ENCODE measurements at places on chromosomes 12 and 14.
A peak's percentile ranks its signal among the peaks of the same experiment; 100 is the strongest.

DNA sequence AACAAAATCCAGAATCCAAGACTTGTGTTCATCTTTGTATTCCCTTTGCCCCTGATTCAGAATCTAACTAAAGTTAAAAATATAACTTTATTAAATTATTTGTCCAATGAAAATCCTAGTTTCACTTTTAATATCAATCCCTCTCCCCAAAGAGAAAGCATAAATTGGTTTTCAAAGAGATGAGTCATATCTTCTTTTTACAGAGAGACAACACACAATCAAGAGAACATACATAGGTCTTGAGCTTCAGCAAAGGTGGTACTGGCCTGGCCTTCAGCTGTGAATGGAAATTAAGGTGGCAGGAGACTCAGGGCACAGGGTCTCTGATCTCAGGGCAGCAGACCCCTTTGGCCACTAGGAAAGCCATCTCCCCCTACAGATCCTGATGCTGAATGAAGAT is 4.3 kb upstream of the ASCL1 start:
- no peak for DNase-seq

DNA sequence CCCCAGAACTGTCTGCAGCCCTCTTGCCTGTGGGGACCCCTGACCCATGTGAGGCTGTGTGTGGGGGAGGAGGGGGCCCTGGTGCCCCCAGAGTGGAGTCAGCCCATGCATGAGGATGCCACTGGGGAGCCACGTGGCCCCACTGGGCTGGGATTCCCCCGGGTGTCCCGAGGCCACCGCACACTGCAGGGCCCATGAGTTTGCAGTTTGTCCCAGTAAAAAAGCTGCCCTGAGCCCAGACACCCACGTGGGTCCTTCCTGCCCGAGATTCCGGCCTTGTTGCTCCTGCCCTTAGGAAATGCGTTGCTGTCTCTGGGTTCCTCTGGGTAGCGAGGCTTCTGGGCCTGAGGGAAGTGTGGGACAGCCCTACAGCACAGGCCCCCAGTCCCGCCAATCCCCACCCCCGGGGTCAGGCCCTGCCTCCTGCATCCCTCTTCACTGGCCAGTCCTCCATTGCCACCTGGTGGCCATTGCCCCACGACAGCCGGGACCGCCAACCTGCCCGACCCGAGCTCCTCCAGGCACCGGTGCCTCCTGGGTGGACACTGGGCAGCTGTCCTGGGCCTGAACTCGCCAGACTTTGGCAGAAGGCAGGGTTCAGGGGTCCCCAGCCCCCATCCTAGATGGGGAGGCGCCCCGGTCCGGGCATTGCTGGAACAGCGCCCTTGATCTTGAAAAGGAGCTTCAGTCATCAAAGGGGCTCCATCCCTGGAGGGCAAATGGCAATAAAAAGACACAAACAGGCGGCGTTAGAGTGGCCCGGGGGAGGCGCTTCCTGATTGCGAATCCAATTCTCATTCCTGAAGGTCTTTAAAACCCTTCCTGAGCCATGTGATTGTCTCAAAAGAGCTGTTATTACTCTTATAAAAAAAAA is 15.6 kb upstream of the C14orf180 start:
- peak; percentile 2 for DNase-seq

DNA sequence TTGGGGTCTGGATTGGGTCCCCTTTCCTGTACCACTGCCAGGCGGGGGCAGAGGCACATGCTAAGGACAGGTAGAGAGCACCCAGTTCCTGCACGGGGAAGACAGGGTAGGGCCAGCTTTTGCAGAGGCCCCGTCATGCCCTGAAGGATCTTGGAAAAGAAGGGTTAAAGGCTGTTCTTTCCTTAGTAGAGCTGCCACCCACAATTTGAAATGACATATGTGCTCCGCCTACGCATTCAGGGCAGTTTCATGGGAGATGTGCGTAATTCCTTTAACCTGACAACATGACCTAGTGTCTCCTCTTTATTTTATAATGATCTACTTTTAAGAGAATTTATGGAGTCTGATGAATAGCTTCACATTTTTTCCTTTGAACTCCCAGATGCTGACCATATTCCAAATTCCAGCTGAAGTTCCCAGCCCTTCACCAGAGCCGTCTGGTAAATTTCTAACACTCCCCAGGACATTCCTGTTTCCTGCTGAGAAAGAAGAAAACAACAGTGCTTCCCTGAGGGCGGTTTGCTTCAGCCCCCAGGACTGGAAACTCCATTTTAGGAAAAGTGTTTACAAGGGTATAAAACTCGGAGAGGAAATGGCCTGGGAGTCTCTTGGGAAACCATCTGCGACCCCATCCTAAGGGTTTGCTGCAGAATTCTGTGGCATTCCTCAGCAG is 58.9 kb upstream of the PLEKHG3 start:
- no peak for DNase-seq

DNA sequence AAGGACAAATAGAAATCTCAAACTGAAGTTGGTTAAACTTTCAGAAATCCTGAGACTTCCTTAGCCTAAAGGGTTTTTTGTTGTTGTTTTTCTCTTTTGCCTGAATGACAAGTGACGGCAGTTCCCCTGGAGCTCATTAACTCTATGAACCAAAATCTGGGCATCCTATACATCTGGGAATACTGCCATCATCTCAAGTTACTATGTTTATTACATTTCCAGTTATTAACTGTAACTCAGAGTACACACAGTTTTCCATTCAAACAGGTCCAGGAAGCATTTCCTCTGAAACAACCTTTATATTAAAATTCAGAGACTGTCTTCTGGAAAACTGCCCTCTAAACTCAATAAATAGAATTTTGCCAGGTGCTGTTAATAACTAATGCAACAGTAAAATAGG is 55.6 kb upstream of the CDKL1 start:
- DNase-seq, result no peak

- DNase-seq, result no peak
These were observed 31.8 kb downstream of the TMEM229B start for GRCh38 chr14:67456732-67457131.

- no peak for DNase-seq
These were observed 74.0 kb upstream of the MDM1 start for GRCh38 chr12:68406134-68406576.

- DNase-seq, result no peak
These were observed 1.8 kb downstream of the GALNT6 start for GRCh38 chr12:51389302-51389999.

GRCh38 chr12:108365324-108365723 is 26.2 kb upstream of the CMKLR1 start:
- no peak for DNase-seq

DNA sequence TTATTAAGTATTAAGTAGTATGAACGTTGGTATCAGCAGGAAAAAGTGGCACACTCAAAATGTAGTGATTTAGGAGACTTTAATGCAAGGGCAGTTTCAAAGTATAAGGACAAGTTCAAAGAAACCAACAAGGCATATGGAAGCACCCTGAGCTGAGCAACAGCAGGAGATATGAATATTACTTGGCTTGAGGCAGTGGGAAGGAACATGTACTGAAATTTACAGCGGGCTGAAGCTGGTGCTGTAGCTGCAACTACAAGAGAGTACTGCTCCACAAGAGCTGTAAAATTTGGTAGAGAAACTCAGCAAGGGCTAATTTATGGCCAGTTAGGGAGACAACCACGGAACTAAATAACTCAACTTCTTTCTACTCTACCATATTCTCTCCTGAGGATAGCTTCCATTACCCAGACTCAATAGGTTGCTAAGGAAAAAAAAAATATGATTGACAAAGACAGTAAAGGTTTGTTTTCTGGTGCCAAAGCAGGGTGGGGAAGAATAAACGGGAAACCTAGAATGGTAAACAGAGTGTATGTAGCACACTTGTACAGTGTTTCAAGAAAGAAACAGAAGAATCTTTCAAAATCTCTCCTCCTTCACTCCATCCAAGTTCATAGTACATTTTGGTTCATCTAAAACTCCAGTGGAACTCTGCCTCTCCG is 487.8 kb upstream of the MGAT4C start:
- DNase-seq, result no peak

- no peak for DNase-seq
These were observed 55.4 kb upstream of the PSMA6 start for GRCh38 chr14:35236806-35237205.

GRCh38 chr12:45203767-45204166 is 12.1 kb upstream of the ANO6 start:
- DNase-seq, result no peak

GRCh38 chr12:70733385-70733784 is 96.2 kb upstream of the PTPRB start:
- DNase-seq, result peak; percentile 45

- DNase-seq, result no peak
These were observed 31.3 kb downstream of the PRKD1 start for GRCh38 chr14:29896354-29896821.

- DNase-seq, result no peak
These were observed 118.7 kb upstream of the TSPAN8 start for GRCh38 chr12:71276541-71276940.

GRCh38 chr12:72089678-72090077 is 151.0 kb downstream of the TPH2 start:
- DNase-seq, result no peak

GRCh38 chr12:20376984-20377383 is 8.6 kb downstream of the PDE3A start:
- DNase-seq, result no peak

DNA sequence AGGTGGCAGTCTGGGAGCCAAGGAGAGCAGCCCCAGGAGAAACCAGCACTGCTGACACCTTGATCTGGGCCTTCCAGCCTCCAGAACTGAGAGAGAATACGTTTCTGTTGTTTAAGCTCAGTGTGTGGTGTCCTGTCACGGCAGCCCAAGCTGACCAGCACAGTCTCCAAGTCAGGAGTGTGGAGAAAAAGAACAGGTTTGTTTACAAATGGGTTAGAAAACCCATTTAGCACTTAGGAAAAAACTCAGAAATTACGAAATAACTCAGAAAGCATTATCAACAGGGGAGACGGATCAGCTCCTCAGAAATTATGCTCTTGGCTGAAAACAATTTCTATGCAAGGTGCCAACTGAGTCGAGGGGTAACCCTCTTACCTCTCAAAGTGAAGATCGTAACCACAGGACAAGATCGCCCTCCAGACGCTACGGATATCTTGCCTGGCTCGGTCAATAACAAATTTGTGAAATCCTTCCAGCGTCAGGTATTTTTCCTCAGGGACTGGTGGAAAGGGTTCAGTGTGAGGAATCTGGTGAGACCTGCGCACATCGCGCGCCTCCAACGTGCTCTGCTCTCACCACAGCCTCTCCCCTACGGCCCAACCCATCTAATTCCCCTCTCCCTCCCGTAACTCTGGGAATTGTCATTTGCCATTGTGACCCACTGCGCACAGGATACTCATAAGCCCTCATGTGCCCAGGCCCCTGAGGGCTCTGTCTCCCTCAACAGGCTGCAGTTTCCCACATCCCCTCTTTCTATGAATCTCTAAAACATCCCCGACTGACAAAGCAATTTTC is 50.2 kb downstream of the TRAFD1 start:
- DNase-seq, result no peak
